ENCODE measurements at places on chromosomes 11 and 22. TPM values are rescaled to one million over a fixed set of nuclear protein-coding genes. Genes with fewer than 3 reads are reported as not detected.

The CASP5 gene
- total RNA-seq: not detected

The AHNAK gene
- 41.1 TPM for total RNA-seq

The CNGA4 gene
- 0.18 TPM for total RNA-seq

The SCGB1C1 gene
- not detected for total RNA-seq

The MYRF gene
- total RNA-seq: 1.6 TPM

The C11orf65 gene
- total RNA-seq: 2.3 TPM

The DEUP1 gene
- not detected for total RNA-seq

The ACTN3 gene
- total RNA-seq: 0.14 TPM

The VWCE gene
- 23.3 TPM for total RNA-seq

GRCh38 chr11:35516403-35516802 is 9.0 kb downstream of the PAMR1 start:
- no peak overlapping the region for H3K27ac ChIP-seq
- H3K36me3 ChIP-seq: no peaks in the 10 kb centered on the region
- no peak for DNase-seq

DNA sequence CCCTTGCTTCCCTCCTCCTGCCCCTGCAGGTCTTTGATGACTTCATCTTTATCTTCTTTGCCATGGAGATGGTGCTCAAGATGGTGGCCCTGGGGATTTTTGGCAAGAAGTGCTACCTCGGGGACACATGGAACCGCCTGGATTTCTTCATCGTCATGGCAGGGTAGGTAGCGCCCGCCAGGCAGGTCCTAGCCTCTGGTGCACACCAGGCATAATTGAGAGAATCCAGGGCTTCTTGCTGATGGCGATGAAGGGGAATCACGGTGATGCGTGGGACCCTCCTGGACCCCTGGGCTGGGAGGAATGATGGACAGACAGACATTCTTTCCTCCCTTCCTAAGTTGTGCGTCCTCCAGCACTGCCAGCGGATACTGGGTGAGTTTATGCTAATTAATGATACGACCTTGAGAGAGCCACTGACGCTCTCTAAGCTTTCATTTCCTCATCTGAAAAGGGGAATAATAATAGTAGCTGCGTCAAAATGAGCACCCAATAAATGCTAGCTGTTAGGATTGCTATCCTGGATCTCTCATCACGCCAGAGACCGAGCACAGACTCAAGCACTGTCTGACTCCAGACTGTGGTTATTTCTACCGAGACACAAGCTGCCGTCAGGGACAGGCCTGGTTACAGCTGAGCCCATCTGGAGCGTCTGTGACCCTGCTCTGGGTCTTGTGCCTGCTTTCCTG is 30.1 kb downstream of the CACNA1I start:
- H3K4me3 ChIP-seq: no peak overlapping the region
- H3K27ac ChIP-seq: no peak overlapping the region
- no peak for DNase-seq

- H3K36me3 ChIP-seq: no peaks in the 10 kb centered on the region
- H3K27me3 ChIP-seq: no peaks in the 10 kb centered on the region
- no peak for DNase-seq
- H3K27ac ChIP-seq: no peak overlapping the region
These were observed 278.5 kb upstream of the CCDC179 start for GRCh38 chr11:23138761-23139160.

DNA sequence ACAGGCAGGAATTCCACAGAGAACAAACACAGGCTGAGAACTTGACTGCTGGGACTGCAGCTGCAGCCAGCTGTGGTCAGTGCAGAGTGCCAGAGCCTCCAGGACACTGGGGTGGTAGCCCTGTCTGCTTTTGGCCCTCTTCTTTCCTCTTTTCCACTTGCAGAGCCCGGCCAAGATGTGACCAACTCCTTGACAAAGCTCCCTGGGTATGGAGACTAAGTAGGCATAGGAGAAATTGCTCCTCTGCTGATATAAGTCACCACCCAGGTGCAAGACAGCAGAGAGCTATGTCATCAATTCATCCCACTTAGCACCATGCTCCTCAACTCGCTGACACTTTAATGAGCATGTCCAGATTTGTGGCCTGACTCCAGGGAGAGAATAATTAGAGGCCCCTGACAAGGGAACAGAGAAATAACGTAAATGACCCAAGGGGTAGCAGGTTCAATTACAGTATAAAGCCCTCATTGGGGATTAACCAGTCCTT is 369.4 kb upstream of the B3GAT1 start:
- peaks cover 6% of the 10 kb centered on the region for H3K27me3 ChIP-seq
- no peak overlapping the region for H3K27ac ChIP-seq
- H3K4me1 ChIP-seq: no peaks in the 10 kb centered on the region
- no peaks in the 10 kb centered on the region for H3K36me3 ChIP-seq

GRCh38 chr22:46708766-46709330 is 29.2 kb downstream of the CERK start:
- no peak for DNase-seq
- peaks cover 60% of the 10 kb centered on the region for H3K36me3 ChIP-seq
- H3K4me3 ChIP-seq: no peak overlapping the region
- no peaks in the 10 kb centered on the region for H3K27me3 ChIP-seq
- no peak overlapping the region for H3K27ac ChIP-seq

- H3K4me1 ChIP-seq: no peaks in the 10 kb centered on the region
- no peak for DNase-seq
- H3K27me3 ChIP-seq: peaks cover 13% of the 10 kb centered on the region
- H3K27ac ChIP-seq: no peak overlapping the region
- no peak overlapping the region for H3K4me3 ChIP-seq
These were observed 9.6 kb downstream of the SULT4A1 start for GRCh38 chr22:43852573-43853327.

- H3K27me3 ChIP-seq: no peaks in the 10 kb centered on the region
- H3K4me1 ChIP-seq: peaks cover 13% of the 10 kb centered on the region
- H3K36me3 ChIP-seq: peaks cover 39% of the 10 kb centered on the region
These were observed 2.3 kb downstream of the MTFP1 start for GRCh38 chr22:30427871-30428270.

DNA sequence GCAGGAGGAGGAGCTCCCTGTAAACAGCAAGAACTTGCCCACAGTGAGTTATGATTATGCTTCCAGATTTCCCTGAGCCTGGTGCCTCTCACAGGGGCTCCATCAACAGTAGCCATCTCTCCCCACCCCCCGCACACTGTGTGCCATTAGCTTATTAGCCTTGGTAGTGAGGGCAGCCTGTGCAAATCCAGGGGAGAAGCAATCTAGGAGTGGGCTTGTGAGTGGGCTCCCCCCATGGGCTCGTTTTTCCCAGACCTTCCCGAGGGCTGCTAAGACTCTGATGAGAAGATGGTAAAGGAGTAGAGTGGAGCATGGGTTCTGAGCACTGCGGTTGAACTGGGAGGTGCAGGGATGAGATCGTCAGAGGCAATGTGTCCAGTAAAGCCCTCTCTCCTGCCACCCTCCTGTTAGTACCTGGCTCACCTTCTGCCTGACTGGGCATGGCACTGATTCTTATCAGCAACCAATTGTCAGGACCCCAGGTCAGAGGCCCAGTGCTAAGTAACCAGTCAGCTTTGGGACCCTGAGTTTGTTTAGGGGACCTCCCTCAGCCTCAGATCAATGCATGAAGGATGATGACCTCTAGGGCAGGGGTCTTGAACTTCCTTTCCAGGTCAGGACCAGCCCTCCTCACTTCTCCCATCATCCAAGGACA is 38.4 kb upstream of the TP53I11 start:
- H3K36me3 ChIP-seq: no peaks in the 10 kb centered on the region
- H3K4me1 ChIP-seq: no peaks in the 10 kb centered on the region
- no peak overlapping the region for H3K27ac ChIP-seq
- H3K27me3 ChIP-seq: no peaks in the 10 kb centered on the region

DNA sequence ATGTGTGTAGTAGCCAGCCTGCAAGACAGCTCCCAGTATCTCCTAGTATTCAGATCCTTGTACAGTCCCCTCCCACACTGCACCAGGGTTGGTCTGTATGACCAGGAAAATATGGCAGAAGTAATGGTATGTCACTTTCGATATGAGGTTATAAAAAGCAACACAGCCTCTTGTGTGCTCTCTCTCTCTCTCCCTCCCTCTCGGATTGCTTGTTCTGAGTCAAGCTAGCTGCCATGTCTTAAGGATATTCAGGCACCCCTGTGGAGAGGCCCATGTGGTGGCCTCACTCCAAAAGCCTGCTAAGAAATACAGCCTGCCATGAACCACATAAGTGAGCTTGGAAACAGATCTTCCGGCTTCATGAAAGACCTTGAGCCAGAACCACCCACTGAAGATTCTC is 25.4 kb downstream of the FXYD6 start:
- no peak for DNase-seq
- peaks cover 14% of the 10 kb centered on the region for H3K4me1 ChIP-seq
- no peaks in the 10 kb centered on the region for H3K27me3 ChIP-seq
- H3K36me3 ChIP-seq: peaks cover 2% of the 10 kb centered on the region
- H3K27ac ChIP-seq: no peak overlapping the region

- DNase-seq: no peak
- H3K27ac ChIP-seq: no peak overlapping the region
- H3K27me3 ChIP-seq: peaks cover 3% of the 10 kb centered on the region
- H3K4me1 ChIP-seq: no peaks in the 10 kb centered on the region
- no peaks in the 10 kb centered on the region for H3K36me3 ChIP-seq
These were observed 27.1 kb downstream of the MPPED2 start for GRCh38 chr11:30559004-30559403.

DNA sequence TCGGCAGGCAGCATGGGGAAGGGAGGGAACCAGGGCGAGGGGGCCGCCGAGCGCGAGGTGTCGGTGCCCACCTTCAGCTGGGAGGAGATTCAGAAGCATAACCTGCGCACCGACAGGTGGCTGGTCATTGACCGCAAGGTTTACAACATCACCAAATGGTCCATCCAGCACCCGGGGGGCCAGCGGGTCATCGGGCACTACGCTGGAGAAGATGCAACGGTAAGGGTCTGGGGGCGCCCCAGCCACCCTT is 204 bp downstream of the FADS2 start:
- peaks cover 36% of the 10 kb centered on the region for H3K4me1 ChIP-seq
- DNase-seq: no peak
- H3K36me3 ChIP-seq: peaks cover 39% of the 10 kb centered on the region
- H3K4me3 ChIP-seq: peak overlapping the region; percentile 86
- H3K27ac ChIP-seq: peak overlapping the region; percentile 91

GRCh38 chr11:66281001-66281400 is 3.0 kb downstream of the CNIH2 start:
- no peak overlapping the region for H3K27ac ChIP-seq
- peaks cover 22% of the 10 kb centered on the region for H3K4me1 ChIP-seq
- H3K27me3 ChIP-seq: peaks cover 1% of the 10 kb centered on the region
- DNase-seq: no peak
- no peak overlapping the region for H3K4me3 ChIP-seq

- H3K4me1 ChIP-seq: peaks cover 4% of the 10 kb centered on the region
- no peak for DNase-seq
- H3K27me3 ChIP-seq: no peaks in the 10 kb centered on the region
- peaks cover 52% of the 10 kb centered on the region for H3K36me3 ChIP-seq
- H3K27ac ChIP-seq: no peak overlapping the region
These were observed 16.2 kb upstream of the CTTN start for GRCh38 chr11:70381872-70382861.

DNA sequence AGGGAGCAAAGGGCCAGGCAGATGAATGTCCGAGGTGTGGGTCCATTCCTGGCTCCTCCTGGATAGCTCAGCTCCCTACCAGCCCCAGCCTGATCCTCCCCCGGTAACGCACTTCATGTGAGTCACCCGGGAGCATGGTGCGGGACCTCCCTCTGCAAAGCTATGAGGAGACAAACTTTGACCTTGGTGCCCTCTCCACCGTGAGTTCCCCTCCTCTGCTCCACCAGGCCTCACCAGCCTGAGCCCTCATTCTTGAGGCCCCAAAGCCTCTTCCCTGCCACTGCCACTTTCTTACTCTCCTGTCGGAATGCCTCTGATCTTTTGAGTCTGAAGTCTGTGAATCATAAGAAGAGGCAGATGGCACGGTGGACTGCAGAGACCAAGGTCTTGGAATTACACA is 37.4 kb upstream of the CD82 start:
- no peak for DNase-seq
- H3K4me3 ChIP-seq: no peak overlapping the region
- H3K36me3 ChIP-seq: no peaks in the 10 kb centered on the region
- peaks cover 23% of the 10 kb centered on the region for H3K4me1 ChIP-seq

GRCh38 chr11:98895936-98896335 is 124.8 kb upstream of the CNTN5 start:
- no peaks in the 10 kb centered on the region for H3K27me3 ChIP-seq
- H3K27ac ChIP-seq: no peak overlapping the region
- no peak for DNase-seq
- H3K4me1 ChIP-seq: no peaks in the 10 kb centered on the region

- H3K27me3 ChIP-seq: no peaks in the 10 kb centered on the region
- no peaks in the 10 kb centered on the region for H3K36me3 ChIP-seq
- DNase-seq: no peak
- H3K27ac ChIP-seq: no peak overlapping the region
- no peak overlapping the region for H3K4me3 ChIP-seq
These were observed 98.7 kb downstream of the NAV2 start for GRCh38 chr11:19811380-19811779.

GRCh38 chr11:43021466-43021865 is 290.3 kb upstream of the API5 start:
- no peaks in the 10 kb centered on the region for H3K36me3 ChIP-seq
- no peaks in the 10 kb centered on the region for H3K4me1 ChIP-seq
- no peak overlapping the region for H3K27ac ChIP-seq
- no peak overlapping the region for H3K4me3 ChIP-seq
- H3K27me3 ChIP-seq: no peaks in the 10 kb centered on the region

- no peak for DNase-seq
- H3K27me3 ChIP-seq: no peaks in the 10 kb centered on the region
- H3K4me3 ChIP-seq: no peak overlapping the region
- H3K4me1 ChIP-seq: peaks cover 8% of the 10 kb centered on the region
- H3K27ac ChIP-seq: no peak overlapping the region
- H3K36me3 ChIP-seq: no peaks in the 10 kb centered on the region
These were observed 15.5 kb upstream of the TAB1 start for GRCh38 chr22:39383841-39384625.

GRCh38 chr11:46642627-46643335 is 25.4 kb downstream of the ATG13 start:
- no peak overlapping the region for H3K4me3 ChIP-seq
- H3K27me3 ChIP-seq: no peaks in the 10 kb centered on the region
- H3K27ac ChIP-seq: peak overlapping the region; percentile 73
- H3K4me1 ChIP-seq: peaks cover 18% of the 10 kb centered on the region

DNA sequence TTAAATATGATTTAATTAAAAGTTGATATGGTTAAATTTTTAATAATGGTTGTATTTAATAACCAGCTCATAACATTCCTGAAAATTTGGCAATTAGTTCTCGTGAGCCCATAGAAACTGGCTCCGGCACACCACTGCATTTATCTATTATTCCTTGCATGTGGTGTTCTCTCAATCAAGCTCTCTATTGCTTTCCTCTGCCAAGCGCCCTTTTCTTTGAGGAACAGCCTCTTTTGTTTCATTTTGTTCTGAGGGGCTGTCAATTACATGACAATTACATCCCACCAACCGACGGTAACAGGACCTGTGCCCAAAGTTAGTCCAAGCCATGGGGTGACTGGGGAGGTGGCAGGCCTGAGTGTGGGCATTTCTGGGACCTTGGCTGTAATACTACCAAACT is 8.1 kb downstream of the C11orf91 start:
- H3K4me1 ChIP-seq: peaks cover 6% of the 10 kb centered on the region
- no peaks in the 10 kb centered on the region for H3K36me3 ChIP-seq
- no peak overlapping the region for H3K4me3 ChIP-seq
- DNase-seq: no peak
- H3K27me3 ChIP-seq: peaks cover 6% of the 10 kb centered on the region
- H3K27ac ChIP-seq: no peak overlapping the region

- no peak overlapping the region for H3K27ac ChIP-seq
- no peak overlapping the region for H3K4me3 ChIP-seq
- no peaks in the 10 kb centered on the region for H3K36me3 ChIP-seq
- no peaks in the 10 kb centered on the region for H3K4me1 ChIP-seq
- peaks cover 11% of the 10 kb centered on the region for H3K27me3 ChIP-seq
These were observed 18.3 kb upstream of the CLMP start for GRCh38 chr11:123213307-123213771.

GRCh38 chr11:97290464-97291041 is 900.7 kb downstream of the JRKL start:
- H3K4me3 ChIP-seq: no peak overlapping the region
- H3K27ac ChIP-seq: no peak overlapping the region
- H3K27me3 ChIP-seq: no peaks in the 10 kb centered on the region
- no peaks in the 10 kb centered on the region for H3K4me1 ChIP-seq
- H3K36me3 ChIP-seq: no peaks in the 10 kb centered on the region
